ENCODE measurements at places on chromosomes 16 and 17. TPM values are rescaled to one million over a fixed set of nuclear protein-coding genes. Genes with fewer than 3 reads are reported as not detected.
A peak's percentile ranks its signal among the peaks of the same experiment; 100 is the strongest.

- H3K27me3 ChIP-seq: no peaks in the 10 kb centered on the region
- H3K4me3 ChIP-seq: no peak overlapping the region
- peaks cover 3% of the 10 kb centered on the region for H3K4me1 ChIP-seq
- peaks cover 19% of the 10 kb centered on the region for H3K36me3 ChIP-seq
- no peak overlapping the region for H3K27ac ChIP-seq
Observed at GRCh38 chr17:15654886-15655561, 29.1 kb downstream of the TRIM16 start.

DNA sequence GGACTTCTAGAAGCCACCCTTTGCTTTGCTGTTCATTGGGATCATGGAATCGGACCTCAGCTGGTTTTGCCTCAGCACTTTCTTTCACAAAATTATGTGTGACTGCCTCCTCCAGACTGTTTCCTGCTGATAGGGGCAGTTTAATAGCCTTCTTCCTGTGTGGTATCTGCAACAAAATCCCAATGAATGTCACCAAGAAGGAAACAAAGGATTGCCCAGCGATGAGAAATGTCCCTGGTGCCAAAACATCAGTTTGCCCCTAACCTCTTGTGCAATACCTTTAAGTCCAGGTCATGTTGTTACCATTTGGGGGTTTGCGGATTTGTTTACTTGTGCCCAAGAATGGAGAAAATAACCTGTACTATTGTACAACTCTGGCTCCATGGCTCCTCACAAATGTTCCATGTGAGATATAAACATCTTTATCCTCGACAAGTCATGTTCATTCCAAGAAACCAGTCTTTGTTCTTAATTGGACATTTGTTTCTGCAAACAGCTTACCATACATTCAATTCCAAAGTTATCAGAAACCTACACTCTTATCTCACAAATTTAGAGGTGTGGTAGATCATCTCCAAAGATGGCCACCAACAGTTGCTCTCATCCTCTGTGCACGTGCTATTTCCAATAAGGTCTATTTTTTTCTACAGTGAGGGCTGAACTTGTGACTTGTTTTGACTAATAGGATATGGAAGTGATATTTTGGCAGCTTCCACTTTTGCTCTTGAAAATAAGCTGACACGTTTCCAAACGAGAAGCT lies 14.8 kb downstream of the TAC4 start:
- H3K4me3 ChIP-seq: no peak overlapping the region
- H3K27ac ChIP-seq: no peak overlapping the region
- DNase-seq: no peak
- peaks cover 5% of the 10 kb centered on the region for H3K4me1 ChIP-seq
- H3K27me3 ChIP-seq: no peaks in the 10 kb centered on the region
- H3K36me3 ChIP-seq: peaks cover 65% of the 10 kb centered on the region

DNA sequence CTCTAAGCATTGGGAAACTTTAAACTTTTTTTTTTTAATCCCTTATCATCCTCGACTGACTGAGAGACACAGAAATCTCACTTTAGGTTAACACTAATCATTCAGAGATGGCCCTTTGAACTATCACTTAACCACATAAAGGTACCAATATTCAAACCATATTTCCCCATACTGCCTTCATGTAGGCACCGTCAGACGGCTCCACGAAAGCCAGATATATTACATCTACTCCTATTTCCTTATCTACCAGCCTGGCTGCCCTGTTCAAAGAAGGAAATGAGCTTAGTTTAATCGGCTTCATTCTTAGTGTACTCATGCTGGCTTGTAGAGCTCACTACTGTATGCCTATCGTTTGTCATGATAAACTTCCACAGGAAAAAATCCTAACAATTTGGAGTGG lies 270.9 kb downstream of the CEP112 start:
- H3K4me1 ChIP-seq: no peaks in the 10 kb centered on the region
- no peaks in the 10 kb centered on the region for H3K36me3 ChIP-seq
- no peak overlapping the region for H3K27ac ChIP-seq
- no peak for DNase-seq

DNA sequence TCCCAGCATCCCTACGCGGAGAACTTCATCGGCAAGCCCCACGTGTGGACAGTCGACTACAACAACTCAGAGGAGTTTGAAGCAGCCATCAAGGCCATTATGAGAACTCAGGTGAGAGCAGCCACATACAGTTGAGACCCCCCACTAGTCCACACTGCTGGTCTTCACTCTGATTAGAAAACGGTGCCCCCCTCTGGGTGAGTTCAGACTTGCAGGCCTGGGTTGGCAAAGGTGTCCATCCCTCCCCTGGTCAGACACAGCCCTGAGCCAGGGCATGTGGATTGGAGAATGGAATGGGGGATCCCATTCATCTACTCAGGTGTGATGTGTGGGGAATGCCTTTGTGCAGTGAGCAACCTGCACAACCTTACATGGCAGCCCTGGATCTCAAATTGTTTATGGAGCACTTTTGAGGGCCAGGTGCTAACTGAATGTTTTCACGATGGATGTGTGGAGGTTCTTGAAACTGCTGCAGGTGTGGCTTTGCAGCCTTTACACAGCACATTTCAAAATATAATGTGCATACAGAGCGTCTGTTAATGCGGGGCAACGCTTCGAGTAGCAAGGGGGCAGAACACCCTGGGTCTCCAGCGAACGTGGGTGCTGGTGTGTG lies 72.6 kb downstream of the MGAT5B start:
- H3K4me3 ChIP-seq: no peak overlapping the region
- H3K36me3 ChIP-seq: peaks cover 11% of the 10 kb centered on the region
- H3K27me3 ChIP-seq: no peaks in the 10 kb centered on the region

DNA sequence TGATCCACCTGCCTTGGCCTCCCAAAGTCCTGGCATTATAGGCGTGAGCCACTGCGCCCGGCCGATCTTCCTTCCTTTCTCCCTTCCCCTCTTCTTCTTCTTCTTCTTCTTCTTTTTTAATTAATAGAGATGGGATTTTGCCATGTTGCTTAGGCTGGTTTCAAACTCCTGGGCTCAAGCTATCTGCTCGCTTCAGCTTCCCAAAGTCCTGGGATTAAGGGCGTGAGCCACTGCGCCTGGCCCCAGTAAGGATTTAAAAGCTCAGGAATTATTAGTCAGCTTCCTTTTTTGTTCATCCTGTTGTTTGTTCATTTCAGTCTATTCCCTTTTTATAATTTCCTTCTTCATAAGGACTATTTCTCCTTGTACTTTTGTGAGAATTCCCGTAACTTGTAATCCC lies 32.7 kb upstream of the LRRC37A start:
- H3K27me3 ChIP-seq: peaks cover 9% of the 10 kb centered on the region
- peak; percentile 34 for DNase-seq
- H3K4me3 ChIP-seq: no peak overlapping the region

DNA sequence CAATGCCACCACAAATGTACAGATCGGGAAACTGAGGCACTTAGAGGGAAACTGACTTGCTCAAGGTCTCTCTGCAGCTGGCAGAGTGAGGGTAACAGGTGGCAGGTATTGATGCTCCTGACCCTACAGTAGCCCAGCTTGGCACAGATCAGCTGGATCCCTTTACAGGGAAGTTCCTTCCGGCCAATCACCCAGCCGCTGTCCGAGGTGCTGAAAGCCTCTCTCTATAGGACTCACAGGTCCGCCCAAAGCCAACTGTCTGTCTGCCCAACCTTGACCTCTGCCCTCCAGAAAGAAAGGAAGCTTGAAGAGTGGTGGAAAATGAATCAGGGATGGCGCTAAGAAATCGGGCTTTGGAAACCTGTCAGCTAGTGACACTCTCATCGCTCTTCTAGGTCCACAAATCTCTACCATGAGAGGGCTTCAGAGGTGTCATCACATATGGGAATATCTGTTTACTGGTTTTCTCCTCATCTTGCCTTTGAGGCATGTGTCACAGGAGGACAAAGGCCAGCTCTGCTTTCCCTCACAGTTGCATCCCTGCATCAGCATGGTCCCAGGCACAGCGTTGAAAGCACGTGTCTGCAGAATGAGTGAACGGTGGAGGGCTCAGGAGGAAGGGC lies 246.2 kb downstream of the KATNIP start:
- no peaks in the 10 kb centered on the region for H3K27me3 ChIP-seq
- peak; percentile 74 for DNase-seq
- no peaks in the 10 kb centered on the region for H3K4me1 ChIP-seq
- no peak overlapping the region for H3K4me3 ChIP-seq

DNA sequence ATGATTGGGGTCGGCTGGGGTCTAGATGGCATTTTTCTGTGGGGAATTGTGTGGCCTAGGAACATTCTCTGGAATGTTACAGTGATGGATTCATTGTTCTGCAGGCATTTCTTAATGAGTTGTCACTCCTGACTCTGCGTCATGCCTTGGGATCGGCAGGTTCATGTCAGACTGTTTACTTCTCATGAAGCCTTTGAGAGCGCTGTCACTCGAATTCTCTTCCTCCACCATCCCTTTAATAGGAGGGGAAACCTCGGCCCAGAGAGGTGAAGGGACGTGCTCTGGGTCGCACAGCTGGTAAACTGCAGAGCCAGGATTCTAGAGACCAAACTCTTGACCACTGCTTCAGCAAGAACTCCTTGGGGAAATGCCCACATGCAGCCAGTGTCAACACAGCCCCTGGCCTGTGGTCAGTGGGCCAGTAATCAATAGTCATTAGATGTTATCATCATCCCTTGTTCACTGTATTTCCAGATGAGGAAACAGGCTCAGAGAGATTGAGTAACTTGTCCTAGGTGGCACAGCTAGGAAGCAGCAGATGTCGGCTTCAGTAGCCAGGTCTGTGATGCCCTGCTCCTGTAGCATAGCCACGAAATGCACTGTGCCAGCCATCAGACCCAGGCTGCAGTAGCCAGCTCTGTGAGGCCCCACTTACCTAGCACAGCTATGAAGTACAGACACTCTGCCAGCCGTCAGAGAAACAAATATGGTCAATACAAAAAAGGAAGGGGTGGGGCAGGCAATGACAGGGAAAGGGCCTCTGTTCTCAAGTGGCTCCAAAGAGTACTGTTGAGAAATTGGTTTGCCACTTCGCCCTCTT lies 259.0 kb downstream of the CPPED1 start:
- DNase-seq: no peak
- no peak overlapping the region for H3K4me3 ChIP-seq
- H3K4me1 ChIP-seq: no peaks in the 10 kb centered on the region
- no peaks in the 10 kb centered on the region for H3K36me3 ChIP-seq
- H3K27ac ChIP-seq: no peak overlapping the region

DNA sequence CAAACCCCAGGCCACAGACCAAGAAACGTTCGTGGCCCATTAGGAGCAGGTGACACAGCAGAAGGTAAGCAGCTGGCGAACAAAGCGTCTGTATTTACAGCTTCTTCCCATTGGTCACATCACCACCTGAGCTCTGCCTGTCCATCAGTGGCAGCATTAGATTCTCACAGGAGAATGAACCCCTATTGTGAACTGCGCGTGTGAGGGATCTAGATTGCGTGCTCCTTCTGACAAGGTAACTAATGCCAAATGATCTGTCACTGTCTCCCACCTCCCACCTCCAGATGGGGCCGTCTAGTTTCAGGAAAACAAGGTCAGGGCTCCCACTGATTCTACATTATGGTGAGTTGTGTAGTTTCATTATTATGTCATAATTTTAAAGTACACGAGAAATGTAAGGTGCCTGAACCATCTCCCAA lies 186.3 kb downstream of the CPPED1 start:
- H3K27me3 ChIP-seq: no peaks in the 10 kb centered on the region
- DNase-seq: no peak
- H3K27ac ChIP-seq: no peak overlapping the region
- H3K36me3 ChIP-seq: no peaks in the 10 kb centered on the region

- no peak for DNase-seq
- H3K27ac ChIP-seq: no peak overlapping the region
- H3K4me1 ChIP-seq: no peaks in the 10 kb centered on the region
- H3K36me3 ChIP-seq: no peaks in the 10 kb centered on the region
- H3K27me3 ChIP-seq: no peaks in the 10 kb centered on the region
- H3K4me3 ChIP-seq: no peak overlapping the region
Observed at GRCh38 chr16:66705790-66706505, 9.4 kb upstream of the CMTM4 start.

DNA sequence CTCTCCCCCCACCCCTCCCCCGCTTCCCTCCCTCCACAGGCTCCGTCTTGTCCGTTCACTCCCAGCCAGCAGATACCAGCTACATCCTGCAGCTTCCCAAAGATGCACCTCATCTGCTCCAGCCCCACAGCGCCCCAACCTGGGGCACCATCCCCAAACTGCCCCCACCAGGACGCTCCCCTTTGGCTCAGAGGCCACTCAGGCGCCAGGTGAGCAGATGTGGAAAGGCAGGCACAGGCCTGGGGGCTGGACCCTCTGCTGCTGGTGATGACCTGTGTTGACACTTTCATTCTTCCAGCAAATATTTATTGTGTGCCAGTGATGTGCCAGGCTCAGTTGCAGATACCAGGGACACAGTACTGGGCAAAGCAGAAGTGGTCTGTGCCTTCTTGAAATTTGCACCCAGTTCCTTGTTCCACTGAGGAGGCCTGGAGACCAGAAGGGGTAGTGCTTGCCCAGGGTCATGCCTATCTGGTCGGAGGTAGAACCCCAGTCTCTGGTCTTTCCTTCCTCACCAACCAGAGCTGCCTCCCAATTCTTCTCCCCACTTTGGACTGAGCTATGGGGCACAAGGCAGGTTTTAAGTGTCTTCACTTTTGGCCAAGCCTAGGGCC lies 10.3 kb upstream of the ABCC3 start:
- no peak overlapping the region for H3K27ac ChIP-seq
- no peak for DNase-seq
- no peaks in the 10 kb centered on the region for H3K36me3 ChIP-seq
- H3K4me3 ChIP-seq: no peak overlapping the region

GRCh38 chr17:17987187-17987896 lies 14.7 kb downstream of the DRC3 start:
- no peaks in the 10 kb centered on the region for H3K27me3 ChIP-seq
- no peak for DNase-seq
- no peaks in the 10 kb centered on the region for H3K4me1 ChIP-seq
- no peak overlapping the region for H3K27ac ChIP-seq
- no peaks in the 10 kb centered on the region for H3K36me3 ChIP-seq

GRCh38 chr16:50506543-50506937 lies 41.7 kb upstream of the NKD1 start:
- no peak overlapping the region for H3K4me3 ChIP-seq
- H3K27me3 ChIP-seq: no peaks in the 10 kb centered on the region
- DNase-seq: no peak
- H3K36me3 ChIP-seq: peaks cover 4% of the 10 kb centered on the region
- no peaks in the 10 kb centered on the region for H3K4me1 ChIP-seq
- H3K27ac ChIP-seq: no peak overlapping the region

GRCh38 chr16:50751528-50751927 lies 9.6 kb downstream of the CYLD start:
- no peaks in the 10 kb centered on the region for H3K4me1 ChIP-seq
- H3K4me3 ChIP-seq: no peak overlapping the region
- no peak overlapping the region for H3K27ac ChIP-seq
- no peaks in the 10 kb centered on the region for H3K27me3 ChIP-seq
- peaks cover 12% of the 10 kb centered on the region for H3K36me3 ChIP-seq

CASKIN2 gene
- total RNA-seq: 35.2 TPM

NPIPA7 gene
- 3.8 TPM for total RNA-seq

TRAPPC2L gene
- total RNA-seq: 102 TPM

ZNF629 gene
- total RNA-seq: 20.0 TPM

FOXN1 gene
- total RNA-seq: not detected

ENPP7 gene
- not detected for total RNA-seq

All from H9 (cell line).